ENCODE measurements at places on chromosomes 3 and 15.

DNA sequence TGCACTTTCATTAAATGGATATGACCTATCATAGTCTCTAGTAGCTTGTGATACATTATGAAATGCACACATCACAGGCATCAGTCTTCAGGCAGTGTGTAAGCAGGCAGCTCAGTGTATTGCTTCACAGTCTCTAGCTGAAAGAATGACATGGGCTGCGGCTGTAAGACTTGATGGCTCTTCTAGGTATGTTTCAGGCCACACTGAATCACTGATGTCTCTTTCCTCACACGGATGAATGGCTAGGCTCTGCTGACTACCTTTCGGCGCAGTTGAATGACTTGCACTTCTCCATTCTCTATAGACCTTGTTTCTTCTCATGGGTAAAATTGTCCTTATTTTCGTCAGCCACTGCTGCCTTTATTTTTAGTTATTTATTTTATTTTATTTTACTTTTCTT is 15.4 kb downstream of the APH1B start:
- no peak for DNase-seq

DNA sequence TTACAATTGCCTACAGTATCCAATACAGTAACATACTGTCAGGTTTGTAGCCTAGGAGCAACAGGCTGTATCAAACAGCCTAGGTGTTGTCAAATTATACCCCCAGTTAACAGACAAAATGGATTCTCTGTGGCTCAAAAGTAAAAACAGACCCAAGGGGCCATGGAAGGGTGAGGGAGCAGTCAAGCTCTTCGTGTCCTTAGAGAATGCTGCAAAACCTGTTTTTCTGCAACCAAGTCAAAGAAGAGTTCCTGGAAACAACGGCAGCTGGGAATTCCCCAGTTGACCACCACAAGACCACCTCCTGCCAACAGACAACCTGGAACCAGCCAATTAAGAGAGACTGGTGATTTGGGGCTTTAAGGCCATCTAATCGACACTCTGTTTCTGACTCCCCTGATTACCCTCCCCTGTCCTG is 11.1 kb upstream of the THUMPD3 start:
- peak; percentile 86 for DNase-seq

DNA sequence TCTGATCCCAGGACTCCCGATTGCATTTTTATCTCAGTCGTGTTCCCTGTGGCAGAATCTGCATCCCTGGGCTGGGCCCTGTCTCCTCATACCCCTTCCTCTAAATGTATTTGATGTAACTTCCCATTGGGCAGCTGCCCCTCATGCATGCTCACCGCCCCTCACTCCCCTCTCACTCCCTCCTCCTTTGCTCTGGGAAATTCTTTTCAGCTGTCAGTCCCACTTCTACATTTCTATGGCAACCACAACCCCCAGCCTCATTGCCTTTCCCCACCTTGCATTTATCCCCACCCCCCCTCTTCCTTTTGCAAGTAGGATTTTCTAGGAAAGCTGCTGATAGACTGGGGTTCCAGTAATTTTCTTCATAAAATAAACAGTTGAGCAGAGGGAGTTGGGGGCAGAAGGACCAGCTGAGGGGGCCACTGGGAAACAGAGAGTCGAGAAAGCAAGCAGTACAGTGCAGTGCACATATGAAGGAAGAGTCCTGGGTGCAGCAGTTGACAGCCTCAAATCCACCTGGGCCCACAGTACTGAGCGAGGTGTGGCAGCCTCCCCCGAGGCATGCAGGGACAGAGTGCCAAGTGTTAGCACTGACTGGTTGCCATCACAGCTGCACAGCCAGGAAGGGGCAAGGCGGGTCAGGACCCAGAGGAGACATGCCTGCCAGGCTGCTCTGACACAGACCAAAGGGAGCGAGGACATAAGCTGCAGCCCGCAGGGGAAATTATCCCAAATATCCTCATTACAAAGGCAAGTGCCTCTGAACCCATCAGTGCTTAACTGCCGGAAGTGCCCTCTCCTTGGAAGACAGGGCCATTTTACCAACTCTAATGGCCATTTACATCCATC is 476.3 kb downstream of the EPHB1 start:
- DNase-seq = no peak

- no peak for DNase-seq
Measured at GRCh38 chr3:88480822-88481221, 331.1 kb downstream of the C3orf38 start.

DNA sequence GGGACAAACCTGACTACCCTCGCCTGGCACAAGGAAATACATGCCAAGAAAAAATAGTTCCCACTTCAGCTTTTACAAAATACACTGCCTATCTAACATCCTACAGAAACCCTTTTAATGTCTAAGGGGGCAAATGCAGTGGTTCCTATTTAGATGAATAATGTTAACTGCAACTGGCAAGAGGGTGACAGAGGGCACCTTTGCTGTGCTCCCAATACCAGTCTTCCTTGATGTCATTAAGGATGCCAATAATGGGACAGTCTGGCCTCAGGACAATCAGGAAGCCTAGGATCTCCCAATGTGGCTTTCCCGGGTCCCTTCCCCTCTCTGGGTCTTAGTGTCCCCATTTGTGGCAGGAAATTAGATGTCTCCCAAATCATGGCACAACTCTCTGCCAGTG is 13.9 kb downstream of the CSRNP1 start:
- no peak for DNase-seq

GRCh38 chr3:171458071-171458863 is 1.9 kb downstream of the TNIK start:
- DNase-seq = no peak

DNA sequence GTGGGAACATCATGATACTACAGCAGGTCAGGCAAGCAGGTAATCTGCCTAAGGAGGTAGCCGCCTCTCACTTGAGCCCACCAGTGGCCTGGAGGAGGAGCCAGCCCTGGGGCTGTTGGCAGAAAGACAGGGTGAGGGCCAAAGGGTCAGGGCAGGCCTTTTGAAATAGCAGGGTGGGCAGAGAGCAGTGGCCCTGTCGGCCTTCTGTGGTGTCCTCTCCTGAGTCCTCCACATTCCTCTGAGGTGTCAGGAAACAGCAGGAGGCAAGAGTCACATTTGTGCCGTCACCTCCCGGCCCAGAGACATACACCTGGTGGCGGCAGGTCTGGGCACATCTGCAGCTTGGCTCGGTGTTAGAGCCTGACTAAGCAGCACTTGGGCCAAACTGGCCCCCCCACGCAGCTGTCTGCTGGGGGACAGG is 3.9 kb upstream of the BNC1 start:
- DNase-seq = peak; percentile 79

DNA sequence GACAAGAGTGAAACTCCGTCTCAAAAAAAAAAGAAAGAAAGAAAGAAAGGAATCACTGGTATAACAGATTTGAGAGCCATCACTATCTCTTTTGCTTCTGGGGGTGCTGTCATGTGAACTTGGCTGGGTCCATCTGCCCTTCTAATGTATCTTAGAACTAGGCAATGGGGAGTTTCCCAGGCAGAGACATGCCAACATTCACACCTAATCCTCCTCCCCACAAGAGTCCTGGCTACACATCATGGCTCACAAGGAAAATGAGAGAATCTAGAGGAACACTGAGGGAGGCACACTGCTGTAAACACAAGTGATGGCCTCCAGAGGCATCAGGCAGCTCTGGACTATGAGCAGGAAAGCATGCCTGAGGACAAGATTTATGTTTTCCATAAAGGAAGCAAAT is 67.8 kb upstream of the PPP2R3A start:
- no peak for DNase-seq

DNA sequence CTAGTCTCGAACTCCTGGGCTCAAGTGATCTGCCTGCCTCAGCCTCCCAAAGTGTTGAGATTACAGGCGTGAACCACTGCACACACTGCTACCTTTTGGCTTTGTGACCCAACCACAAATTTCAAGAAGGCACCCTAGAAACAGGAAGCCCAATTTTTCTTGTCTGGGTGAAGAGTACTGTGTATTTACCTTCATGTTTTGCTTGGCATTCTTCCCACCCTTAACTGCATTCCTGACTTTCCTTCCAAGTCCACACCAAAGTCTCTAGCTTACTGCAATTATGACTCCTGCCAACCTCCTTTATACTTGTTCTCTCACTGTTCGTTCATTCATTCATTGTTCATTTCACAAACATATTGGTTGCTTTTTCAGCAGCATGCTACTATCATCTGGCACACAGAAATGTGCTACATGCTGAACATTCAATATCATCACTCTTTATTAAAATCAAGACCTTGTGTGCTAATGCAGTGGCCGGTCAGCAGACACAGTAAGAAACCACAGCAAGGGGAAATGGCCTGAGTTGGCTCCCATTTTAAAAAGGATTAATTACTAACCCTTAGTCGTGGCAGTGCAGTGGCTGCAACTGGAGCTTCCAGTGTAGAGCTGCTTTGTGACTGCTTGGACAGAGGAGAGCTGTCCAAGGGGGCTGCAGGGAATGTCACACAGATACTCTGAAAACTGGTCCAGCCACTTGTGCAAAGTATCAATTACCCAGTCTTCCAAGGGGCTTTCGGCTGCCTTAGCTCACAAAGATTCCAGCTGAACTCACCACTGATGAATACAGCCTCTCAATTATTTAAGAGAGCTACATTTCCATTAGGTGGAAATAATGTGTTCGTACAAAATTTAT is 94.0 kb downstream of the ETFA start:
- peak; percentile 79 for DNase-seq

GRCh38 chr3:195869413-195870001 is 38.8 kb downstream of the TNK2 start:
- no peak for DNase-seq

DNA sequence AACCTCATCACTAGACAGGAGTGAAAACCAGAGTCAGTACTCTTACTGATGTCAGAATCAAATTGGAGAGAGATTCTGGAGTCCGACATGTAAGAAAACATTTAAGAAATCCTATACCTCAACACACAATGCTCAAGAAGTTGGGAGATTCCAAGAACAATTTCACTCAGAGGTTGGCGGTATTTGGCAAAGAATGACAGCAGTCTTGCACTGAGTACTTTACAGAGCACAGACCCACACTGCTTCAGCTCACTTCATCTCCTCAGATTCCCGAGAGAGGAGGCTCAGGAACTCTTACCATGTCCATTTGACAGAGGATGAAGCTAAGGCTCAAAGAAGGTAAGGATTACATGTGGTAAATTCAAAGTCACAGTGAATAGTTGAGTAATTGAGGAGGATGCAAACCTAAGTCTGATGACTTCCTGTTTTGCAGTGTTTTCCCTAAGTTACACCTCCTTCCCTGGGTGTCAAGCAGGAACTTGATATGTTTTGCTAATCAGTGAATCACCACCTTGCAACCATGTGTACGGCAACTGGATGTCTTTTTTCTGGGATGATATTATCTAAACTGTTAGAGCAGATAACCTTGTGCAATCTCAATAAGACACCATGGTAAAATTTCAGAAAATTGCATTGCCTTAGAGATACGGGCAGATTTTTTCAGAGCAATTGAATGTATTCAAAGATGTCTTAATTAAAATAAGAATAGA is 61.3 kb upstream of the MME start:
- DNase-seq = no peak

DNA sequence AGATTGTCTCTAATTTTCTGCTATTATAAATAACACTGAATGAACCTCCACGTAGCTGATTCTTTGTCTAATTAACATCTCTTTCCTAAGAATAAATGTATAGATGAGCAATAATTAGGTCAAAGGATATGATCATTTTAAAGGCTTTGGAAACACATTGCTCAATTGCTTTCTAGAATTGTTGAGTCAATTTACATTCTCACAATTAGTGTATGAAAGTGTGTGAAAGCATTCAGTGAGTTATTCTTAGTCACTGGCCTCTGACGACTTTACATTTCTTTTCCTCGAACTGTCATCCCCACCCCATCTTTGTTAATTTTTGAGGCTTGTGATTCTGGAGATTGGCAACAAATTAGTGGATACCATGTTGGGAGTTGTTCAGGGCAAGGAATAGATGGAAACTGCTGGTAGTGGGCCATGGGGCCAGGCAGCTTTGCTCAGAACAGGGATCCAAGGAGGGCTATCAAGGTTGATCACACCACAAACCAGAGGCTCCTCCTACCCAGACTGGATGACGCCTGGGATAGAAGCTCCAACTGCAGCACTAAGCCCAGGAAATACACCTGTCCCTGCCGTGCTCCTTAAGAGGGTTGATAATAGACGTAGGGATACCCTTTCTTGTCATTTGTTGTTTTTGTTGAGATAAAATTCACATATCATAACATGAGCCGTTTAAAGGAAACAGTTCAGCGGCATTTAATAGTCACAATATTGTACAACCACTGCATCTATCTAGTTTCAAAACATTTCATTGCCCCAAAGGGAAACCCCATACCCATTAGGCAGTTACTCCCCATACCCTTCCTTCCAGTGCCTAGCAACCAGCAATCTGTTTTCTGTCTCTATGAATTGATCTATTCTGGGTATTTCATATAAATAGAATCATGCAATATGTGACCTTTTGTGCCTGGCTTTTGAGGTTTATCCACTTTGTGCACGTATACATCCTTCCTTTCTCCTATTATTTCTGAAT is 27.9 kb downstream of the EIF1B start:
- no peak for DNase-seq

GRCh38 chr3:64566859-64567258 is 120.9 kb downstream of the ADAMTS9 start:
- no peak for DNase-seq

GRCh38 chr3:125058959-125059358 is 3.2 kb upstream of the HEG1 start:
- DNase-seq = no peak

DNA sequence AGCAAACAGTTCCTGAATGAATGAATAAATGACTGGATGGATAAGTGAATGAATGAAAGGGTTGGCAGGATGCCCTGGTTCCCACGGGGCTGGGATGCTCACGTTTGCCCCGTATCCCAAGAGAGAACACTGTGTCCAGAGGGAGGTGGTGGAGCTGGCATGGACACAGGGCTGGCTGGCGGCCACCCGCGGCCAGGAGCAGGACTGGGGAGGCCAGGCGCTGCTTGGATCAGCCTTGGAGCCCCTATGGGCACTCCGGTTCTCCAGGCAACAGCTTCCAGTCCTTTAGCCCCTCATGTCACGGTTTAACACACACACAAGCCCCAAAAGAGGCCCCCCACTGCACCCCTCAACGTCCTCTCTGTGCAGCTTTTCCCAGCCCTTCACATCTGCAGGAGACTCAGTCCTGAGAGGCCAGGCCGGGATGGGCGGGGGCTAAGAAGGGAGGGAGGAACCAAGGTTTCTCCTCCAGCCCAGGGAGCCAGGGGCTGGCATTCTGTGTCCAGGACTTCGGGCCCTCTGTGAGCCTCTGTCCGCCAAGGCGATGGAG is 86.0 kb upstream of the ALDH1L1 start:
- no peak for DNase-seq

GRCh38 chr3:99602183-99602582 is 36.2 kb upstream of the COL8A1 start:
- no peak for DNase-seq

DNA sequence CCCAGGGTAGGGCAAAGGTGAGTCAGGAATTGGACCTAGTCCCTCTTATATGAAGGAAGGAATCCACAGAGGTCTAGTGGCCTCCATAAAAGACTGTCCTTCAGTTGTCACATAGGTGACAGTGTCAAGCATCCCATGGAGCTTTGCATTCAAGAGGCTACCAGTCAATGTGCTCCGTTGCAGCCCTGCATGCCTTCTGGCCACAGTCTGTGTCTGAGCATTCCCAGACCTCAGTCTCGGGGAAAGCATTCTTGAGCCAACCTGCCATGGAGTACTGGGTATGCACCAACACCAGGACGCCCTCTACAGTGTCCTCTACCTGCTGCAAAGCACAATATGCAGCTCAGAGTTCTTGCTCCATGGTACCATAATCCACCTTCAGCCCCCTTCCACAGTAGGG is 46.7 kb upstream of the VGLL3 start:
- DNase-seq = no peak

- peak; percentile 12 for DNase-seq
Measured at GRCh38 chr15:95284933-95285421, 1045.5 kb upstream of the NR2F2 start.

- DNase-seq = peak; percentile 61
Measured at GRCh38 chr3:182710557-182711157, 82.6 kb upstream of the ATP11B start.

- no peak for DNase-seq
Measured at GRCh38 chr15:67852418-67852817, 12.6 kb upstream of the RNU6-1 start.

All from PC-3 (cell line).